ENCODE measurements at places on chromosomes 6 and 20.
A peak's percentile ranks its signal among the peaks of the same experiment; 100 is the strongest.

GRCh38 chr6:98669371-98669770 lies 165.0 kb upstream of the POU3F2 start:
- no peak for DNase-seq

- DNase-seq = no peak
Observed at GRCh38 chr20:35273449-35274171, 4.3 kb downstream of the MMP24OS start.

DNA sequence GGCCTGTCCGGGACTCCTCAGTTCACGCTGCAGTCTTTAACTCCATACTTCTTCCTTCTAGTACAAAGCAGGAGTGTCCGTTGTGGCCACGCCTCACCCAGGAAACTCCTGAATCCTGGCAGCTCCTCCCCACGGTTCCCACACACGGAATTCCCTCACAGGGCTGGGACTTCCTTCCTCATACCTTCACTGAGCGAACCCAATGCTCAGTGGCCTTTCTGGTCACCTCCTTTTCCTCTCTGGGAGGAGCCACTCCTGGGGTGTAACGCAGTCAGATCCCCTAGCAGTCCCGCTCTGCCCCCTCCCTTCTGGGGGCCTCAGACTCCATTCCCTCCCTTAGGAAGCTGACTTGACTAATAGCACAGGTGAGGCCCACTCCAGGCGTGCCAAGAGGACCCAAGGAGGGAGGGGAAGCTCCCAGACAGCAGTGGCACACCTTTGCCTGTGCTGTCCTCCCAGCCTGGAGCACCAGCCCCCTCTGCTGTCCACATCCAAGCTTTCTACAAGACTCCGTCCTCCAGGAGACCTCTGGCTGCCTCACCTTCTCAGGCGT lies at the start of gene SLC52A3:
SLC52A3 (minus strand) TSS at position 75 of the 553 bp plus-strand sequence. CDS start 2,726 bp downstream, outside the sequence.
- DNase-seq = no peak

GRCh38 chr6:25352285-25352684 lies 73.1 kb downstream of the CARMIL1 start:
- DNase-seq = no peak

GRCh38 chr6:112058243-112059032 lies 4.5 kb downstream of the CCN6 start:
- no peak for DNase-seq

GRCh38 chr6:16337295-16337975 lies 99.0 kb downstream of the GMPR start:
- DNase-seq = no peak

- no peak for DNase-seq
Observed at GRCh38 chr6:120077489-120077888, 727.9 kb upstream of the MAN1A1 start.

DNA sequence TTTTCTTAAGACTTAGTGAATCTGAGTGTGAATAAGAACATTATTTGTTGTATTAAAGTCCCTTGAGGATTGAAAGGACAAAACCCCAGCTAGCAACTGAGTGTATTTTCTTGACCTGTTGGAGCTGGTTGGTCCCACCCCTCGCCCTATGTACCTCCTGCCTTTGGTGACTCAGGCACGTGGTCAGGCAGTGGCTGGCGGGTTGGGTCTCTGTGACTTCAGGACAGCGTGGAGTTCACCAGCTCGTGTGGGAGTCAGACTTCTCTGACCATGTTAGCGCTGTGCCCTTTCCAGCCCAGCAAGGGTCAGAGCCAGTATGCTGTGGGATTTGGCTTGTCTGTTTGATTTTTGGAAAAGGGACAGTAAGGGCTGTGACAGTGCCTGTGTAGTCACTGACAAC lies 93.7 kb downstream of the SSR1 start:
- DNase-seq = peak; percentile 84

- no peak for DNase-seq
Observed at GRCh38 chr6:13932785-13933184, 8.0 kb downstream of the RNF182 start.

GRCh38 chr20:46190478-46191167 lies 72.5 kb downstream of the CD40 start:
- DNase-seq = no peak

GRCh38 chr20:49680484-49680883 lies 33.2 kb downstream of the B4GALT5 start:
- DNase-seq = no peak

DNA sequence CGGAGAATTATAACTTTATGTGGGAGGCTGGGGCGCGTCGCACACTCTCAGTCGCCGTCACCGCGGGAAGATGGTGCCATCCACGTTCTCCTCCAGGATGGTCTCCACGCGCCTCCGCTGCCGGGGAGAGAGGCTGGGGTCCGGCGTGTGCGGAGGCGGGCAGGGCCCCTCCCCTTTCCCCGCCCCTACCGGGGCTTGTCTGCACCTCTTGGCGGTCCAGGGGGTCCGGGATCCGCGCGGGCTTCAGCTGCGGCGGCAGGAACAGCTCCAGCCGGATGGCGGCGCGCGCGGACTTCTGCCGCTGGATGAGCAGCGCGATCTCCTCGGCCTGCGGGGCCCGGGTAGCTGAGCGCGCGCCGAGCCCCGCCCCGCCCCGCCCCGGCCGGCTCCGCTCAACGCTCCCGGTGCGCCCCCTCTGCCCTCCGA lies 807 bp downstream of the LKAAEAR1 start:
- DNase-seq = peak; percentile 48

DNA sequence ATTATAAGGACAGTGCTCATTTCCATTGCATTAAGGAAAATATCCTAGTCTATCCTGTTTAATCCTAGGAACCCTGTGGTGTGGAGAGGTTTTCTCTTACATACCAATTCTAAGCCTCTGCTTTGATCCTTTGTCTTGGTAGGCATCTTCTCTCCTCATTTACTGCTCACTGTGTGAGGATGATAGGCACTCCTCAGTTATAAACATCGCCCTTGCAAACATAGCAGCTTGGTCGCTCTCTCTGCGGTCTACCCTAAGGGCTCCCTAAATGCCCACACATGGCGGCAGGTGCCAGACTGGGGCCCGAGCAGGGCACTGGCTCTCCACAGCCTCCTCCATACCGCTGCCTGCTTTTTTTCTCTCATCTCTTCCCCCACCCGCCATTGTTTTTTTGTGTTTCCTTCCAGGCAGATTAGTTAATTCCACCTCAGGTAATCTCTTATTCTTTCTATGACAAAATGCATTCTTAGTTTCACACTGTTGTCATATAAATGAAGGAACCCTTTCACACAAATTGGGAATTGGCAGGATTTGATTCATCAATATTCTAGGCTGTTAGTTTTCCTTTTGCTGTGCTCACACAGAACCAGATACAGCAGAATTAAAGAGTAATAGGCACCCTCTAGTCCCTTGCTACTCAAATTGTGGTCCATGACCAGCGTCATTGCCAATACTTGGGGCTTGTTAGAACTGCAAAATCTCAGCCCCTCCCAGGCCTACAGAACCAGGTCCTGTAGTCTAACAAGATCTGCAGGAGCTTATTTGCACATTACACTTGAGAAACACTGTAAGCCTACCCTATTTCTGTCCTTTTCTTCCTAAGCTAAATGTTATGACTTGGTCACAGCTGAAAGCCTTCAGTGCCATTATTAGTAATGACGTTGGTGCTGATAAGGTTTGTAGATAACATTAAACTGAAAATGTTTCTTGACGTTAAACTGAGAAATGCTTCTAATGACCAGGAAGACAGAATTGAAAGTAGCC lies 36.3 kb downstream of the CARMIL1 start:
- no peak for DNase-seq

GRCh38 chr20:3716195-3716834 lies 3.9 kb upstream of the SIGLEC1 start:
- DNase-seq = peak; percentile 6

GRCh38 chr20:5046656-5047339 lies 45.5 kb upstream of the SLC23A2 start:
- peak; percentile 81 for DNase-seq

DNA sequence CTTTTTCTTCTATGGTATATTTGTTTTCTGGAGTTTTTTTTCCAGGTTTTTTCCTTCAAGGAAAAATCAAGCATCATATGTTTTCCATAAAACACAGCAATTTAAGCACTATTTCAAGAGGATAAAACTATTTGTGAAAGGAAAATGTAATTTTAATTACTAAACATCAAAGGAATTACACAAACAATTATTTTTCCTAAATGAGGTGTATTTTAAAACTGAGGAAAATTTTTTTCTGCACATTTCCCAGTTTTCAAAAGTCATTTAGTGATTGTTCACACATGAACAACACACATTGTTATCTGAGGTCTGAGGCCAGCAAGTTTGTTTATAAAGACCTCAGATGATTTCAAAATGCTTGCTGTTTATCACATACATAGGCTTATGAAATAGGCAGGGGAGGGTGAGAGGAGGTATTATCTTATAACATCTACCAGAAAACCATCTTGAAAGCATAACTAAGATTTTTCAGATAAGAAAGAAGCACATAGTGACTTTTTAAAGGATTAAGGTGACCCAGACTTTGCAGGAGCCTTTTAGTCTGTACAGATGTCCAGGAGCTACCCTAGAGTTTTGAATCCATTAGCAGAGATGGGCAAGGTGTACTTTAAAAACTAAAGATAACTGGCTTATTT lies 381.6 kb downstream of the GJA1 start:
- DNase-seq = no peak

GRCh38 chr6:50128420-50129005 lies 78.8 kb upstream of the DEFB112 start:
- no peak for DNase-seq

- peak; percentile 59 for DNase-seq
Observed at GRCh38 chr6:106125925-106126435, 39.8 kb downstream of the PRDM1 start.

DNA sequence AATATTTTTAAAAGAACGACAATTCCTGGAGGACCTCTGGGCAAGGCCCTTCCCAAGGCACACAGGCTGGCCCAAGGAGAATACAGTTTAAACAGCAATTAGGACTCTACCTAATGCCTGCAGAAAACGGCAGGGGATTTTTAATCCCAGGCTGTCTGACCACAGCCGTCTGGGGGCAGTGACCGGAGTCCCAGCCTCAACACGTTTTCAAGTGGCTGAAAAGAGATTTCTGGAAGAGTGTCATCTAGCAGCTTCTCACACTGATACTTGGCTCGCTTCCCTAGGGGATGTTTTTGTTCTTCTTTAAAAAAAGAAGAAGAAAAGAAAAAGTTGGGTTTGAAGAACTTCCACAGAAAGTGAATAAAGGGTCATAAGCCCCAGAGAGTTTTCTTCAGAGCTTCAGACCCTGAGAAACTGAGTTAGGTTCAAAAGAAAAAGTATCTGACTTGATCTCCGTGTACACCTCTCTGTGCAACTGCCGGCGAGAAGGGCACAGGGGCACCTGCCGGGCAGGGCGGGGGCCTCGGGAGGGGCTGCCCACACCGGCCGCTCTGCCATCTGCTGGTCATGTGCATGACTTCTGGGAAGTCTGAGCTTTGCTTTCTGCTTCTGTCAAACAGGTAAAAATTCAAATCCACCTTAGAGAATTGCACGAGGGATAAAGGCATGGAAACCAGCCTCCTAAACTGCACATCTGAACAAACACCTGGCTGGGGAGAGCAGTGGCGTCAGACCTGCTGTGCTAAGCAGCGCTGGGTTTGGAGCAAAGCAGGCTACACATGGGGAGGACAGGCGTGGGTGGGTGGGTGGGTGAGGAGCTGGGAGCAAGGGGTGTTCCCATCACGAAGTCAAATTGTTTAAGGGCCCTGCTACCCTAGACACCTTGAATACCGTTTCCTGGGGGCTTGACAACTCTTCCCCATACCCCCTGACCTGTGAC lies 33.0 kb downstream of the RRBP1 start:
- no peak for DNase-seq

DNA sequence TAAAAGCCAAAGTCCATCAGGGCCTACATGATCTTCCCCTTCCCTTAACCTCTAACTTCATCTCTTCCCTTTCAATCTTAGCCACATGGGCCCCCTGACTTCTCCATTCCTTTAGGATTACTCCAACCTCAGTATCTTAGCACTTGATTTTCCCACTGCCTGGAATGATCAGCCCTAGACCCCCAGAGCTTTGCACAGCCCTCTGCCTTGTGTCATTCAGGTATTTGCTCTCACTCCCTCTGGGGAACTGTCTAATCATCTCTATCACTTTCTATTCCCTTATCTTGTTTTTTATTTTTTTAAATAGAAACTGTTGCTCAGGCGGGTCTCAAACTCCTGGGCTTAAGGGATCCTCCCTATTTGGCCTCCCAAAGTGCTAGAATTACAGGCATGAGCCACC lies 13.3 kb upstream of the ZNFX1 start:
- no peak for DNase-seq

DNA sequence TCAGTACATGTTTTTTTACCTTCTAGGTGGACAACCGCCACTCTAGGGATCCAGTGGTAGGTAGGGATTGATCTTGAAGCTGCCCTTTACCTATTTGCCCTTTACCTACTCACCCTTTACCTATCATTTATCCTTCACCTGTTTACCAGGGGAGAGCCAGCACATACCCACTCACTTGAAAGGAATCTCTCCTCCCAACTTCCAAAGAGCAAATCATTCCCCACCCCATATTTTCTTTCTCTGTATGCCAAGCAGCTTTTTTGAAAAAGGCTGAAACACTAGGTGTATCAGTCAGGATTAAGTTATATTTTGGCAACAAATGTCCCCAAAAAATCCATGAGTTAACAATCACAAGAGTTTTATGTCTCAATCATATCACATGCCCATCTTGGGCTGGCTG lies 10.5 kb upstream of the EPM2A start:
- DNase-seq = no peak

DNA sequence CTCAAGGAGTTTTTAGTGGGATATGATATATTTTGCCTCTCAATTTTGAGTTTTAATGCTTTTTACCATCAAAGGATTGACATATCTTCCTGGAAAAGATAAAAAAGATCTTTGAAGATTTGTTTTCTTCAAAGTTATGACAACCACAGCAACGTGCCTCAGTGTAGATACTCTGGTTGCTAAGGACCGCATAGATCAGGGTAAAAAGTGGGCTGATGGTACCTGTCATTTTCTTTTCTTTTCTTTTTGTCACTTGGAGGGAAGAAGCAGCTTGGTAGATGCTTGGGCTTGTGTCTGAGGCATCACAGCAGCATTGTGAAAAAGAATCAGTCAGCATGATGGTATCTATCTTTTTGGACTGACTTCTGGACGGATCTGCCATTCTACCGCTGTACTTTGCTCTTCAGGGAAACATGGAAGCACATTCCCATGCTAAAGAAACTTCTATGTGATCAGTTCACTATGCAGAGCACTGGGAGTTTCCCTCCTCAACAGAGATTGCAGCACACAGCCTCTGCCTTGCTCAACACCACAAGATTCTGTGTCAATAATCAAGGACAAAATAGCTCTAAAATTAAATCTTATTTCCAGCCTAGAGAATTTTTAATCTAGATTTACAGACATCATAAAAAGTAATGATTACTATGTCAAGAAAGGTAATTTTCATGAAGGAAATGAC lies 54.8 kb upstream of the SGK1 start:
- DNase-seq = peak; percentile 93

DNA sequence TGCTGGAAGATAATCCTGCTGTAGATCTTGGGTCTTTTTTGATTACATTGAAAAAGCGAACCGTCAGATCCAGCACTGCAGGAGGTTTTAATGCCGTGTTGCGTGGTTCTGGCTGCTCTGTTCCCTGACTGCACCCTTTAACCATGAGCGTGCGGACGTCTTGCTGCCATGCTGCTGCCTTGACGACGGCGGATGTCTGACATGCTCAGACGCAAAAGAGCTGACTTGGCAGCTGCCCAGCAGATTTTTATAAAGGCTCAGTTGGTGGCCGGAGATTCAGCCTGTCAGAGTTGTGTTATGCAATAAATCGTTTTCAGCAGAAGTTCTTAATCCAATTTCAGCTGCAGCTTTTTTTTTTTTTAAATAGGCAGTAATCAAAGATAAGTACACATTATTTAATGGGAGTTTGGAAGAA lies 119.4 kb downstream of the JARID2 start:
- DNase-seq = peak; percentile 80

All from inflammatory macrophage (primary cell).